ENCODE measurements at places on chromosomes 2 and 18. TPM values are rescaled to one million over a fixed set of nuclear protein-coding genes. Genes with fewer than 3 reads are reported as not detected.

SPATA3 gene
- not detected for total RNA-seq

HES6 gene
- 64.7 TPM for total RNA-seq

AFG3L2 gene
- total RNA-seq = 44.8 TPM

CD226 gene
- 0.55 TPM for total RNA-seq

CFAP210 gene
- total RNA-seq = 1.2 TPM

SLC38A11 gene
- total RNA-seq = 16.6 TPM

DNA sequence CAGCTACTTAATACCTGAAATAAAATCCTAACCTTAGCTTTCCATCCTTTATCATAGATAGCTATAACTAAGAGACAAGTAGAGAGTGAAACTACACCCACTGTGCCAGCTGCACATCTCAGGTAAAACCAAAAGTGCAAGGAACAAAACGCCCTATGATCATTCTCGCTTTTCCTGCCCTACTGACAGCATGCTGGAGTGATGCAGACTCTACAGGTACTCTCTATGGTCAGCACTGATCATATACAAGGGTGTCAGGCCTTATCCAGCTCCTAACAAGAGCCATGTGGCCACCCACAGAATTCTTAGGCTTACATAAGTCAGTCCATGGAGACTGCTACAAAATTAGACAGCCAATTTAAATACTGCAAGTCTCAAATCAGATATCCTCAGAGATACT, 45.6 kb downstream of the REV1 start:
- DNase-seq = no peak

- DNase-seq = no peak
Measured at GRCh38 chr2:68059784-68060525, 2.8 kb downstream of the C1D start.

GRCh38 chr2:240240017-240240734, 99.7 kb upstream of the OTOS start:
- DNase-seq = no peak

- no peak for DNase-seq
Measured at GRCh38 chr18:4125224-4125623, 329.9 kb downstream of the DLGAP1 start.

GRCh38 chr2:109523536-109524361, 90.0 kb downstream of the SEPTIN10 start:
- DNase-seq = no peak

DNA sequence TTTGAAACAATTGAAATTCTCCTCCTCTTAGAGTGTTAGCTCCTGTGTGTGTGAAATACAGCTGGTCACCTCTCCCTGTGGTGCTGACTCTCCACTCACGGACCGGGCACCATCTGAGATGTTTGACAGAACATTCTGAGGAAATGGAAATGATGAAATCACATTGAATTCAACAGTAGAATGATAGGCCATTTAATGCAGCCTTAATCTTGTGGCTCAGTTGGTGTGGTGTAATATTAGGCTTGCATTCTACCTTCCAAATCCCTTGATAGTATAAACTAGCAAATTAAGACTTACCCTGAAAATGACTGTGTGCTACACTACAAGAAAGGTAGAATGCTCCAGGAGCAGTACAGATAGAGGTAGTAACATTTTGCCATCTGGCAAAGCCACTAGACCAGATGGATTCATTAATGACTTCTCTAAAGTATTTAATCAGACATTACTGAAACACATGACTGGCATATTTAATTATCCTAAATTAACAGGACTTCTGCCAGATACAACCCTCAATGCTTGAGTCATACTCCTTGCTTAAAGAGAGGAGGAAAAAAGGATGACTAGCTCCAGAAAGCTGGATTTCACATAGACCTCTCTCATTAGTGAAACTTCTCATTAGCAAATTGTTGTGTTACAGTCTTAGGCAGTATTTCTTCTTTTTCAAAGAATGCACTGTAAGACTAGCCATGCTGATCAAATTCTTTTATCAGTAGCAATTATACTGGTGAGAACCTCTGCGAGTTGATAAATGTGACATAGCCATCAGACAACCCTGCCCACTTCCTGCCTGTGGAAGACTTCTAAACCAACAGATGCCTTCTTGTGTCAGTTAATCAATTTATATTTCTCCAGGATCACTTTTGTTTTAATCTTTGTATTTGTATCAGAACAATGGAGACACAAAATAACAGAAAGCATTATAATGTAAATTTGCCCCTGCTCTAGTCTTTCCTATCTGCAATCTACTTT, 80.6 kb downstream of the EML6 start:
- DNase-seq = no peak

DNA sequence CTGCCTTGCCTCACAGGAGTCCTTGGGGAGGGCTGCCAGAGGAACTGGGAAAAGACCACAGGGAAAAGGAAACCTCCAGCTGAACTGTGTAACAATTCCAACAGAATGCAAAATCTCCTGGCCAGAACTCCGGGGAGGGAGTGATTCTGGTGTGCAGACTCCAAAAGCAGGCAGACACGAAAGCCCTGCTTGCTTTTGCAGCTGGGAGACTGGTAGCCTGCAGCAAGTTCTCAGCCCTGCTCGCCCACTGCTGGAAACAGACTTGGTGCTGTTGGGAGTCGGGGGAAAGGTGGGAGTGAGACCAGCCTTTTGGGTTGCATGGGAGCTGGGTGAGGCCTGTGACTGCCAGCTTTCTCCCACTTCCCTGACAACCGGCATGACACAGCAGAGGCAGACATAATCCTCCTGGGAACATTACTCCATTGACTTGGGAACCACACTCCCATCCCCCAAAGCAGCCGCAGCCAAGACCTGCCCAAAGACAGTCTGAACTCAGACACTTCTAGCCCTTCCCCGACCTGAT, 26.0 kb upstream of the NMI start:
- no peak for DNase-seq

DNA sequence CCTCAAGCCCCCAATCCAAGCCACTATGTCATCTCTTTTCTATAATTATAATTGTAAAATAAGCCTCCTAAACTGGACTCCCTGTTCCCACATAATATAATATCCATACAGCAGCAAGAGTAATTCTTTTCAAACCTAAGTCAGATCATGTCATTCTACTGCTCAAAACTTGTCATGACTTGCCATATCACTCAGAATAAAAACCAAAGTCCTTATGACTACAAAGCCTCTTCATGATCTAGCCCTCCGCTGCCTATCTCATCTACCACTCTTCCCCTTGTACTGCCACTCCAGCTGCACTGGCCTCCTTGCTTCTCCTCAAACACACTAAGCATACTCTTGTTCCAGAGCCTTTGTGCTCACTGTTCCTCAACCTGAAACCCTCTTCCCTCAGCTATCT, 69.9 kb downstream of the MEMO1 start:
- DNase-seq = no peak

DNA sequence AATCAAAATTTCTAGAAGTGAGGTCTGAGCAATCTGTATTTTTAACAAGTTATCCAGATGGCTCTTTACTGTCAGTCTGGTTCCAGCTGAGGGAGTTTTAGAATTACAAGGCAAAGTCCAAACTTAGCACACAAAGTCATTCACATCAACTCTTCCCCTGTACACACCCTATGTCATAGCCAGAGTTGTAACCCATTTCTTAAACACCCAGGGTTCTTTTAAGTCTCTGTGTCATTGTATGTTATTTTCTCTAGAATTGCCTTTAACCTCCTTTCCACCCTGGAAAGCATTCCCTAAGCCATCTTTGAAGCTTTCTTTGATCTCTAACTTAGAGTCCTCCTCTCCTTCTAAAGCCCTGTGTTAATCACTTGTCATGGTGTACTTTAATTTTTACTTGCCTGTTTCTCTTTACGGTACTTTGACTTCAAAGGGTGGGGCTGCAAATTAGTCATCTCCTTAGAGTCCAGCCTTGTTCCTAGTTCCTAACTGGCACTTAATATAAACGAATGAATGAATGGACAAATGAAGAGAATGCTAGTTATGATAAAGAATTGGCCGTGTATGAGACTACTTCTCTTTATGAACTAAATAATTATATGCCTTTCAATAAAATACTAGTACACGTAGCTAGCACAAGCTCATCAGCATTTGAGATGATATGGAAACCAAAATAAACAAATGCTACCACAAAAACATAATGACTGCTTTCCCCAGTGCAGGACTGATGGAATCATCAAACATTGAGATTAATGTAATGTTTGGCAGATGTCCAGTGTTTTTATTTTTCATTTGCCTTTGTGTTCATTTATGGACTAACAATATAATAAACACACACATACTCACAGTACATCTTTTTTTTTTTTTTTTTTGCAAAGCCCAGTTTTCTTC, 11.9 kb upstream of the ACTR3 start:
- DNase-seq = no peak

DNA sequence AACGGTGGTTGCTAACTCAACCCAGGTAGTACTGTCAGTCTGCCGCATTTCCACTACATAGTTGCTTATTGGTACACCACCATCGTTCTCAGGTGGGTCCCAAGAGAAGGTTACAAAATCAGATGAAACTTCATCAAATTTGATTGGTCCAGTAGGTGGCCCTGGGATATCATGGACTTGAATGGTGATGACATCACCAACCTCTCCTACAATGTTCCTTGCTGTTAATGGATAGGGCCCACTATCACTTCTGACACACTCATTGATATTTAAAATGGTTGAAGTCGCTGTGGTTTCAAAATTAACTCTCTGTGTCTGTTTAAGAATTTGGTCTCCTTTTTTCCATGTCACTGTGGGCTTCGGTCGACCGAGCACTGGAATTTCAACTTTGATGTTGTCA, 94.5 kb downstream of the PLEKHA3 start:
- no peak for DNase-seq

- DNase-seq = no peak
Measured at GRCh38 chr18:49707599-49707998, 105.7 kb downstream of the ACAA2 start.

- DNase-seq = no peak
Measured at GRCh38 chr18:9330419-9330818, 4.2 kb upstream of the TWSG1 start.

DNA sequence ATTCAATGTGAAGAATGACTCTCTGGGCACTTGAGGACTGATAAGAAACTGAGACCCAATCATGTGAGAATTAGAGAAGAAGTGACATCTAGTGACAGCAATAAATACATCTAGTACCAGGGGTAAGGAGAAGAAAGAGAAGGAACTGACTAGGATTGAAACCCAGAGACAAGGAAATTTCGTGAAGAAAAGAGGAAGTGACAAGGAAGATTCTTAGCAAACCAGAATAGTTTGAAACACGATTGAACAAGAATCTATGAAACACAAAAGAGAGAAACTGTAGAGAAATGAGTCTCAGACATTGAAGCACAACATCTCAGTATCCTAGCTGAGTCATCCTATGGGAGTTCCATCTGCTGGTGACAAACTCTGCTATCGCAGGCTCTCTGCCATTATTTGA, 571.9 kb upstream of the PKDCC start:
- no peak for DNase-seq

DNA sequence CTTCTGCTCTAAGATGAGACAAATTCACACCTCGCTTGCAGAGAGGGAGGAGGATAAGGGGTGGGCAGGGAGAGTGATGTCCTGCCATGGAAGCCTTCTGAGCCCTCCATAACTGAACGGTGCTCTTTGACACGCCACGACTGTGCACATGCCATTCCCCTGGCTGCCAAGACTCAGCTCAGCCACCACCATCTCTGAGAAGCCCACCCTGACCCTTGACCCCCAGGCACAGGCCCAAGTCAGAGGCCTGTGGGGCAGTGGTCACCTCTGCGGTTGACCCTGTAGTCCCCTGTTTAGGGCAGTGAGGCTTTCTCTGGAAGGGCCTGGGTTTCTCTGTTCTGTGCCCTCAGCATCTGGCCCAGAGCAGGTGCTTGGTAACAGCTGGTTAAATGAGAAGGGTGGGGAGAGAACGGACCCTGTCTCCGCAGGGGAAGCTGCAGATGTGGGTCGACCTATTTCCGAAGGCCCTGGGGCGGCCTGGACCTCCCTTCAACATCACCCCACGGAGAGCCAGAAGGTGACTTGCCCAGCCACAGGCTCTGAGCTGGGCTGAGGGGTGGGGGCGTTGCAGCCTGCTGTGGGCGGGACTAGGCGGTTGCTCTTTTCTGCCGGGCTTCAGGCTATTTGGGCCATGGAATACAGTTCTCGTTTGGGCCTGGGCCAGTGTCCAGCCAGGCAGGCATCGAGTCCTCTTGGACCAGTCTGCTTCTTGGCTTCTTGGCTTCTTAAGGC, 215.1 kb downstream of the DYSF start:
- no peak for DNase-seq

DNA sequence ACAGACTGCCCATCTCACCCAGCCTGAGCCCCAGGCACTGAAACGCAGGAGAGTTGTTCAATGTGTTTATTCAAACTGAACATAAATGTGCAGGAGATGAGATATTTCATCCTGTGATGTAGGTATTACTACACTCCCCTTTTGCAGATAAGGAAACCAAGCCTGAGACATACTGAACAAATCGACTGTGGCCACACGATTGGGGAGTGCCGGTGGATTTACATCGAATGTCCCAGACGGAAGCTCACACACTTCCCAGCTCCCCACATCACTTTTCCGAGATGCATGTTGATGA, 94.8 kb upstream of the ALKAL2 start:
- DNase-seq = no peak

DNA sequence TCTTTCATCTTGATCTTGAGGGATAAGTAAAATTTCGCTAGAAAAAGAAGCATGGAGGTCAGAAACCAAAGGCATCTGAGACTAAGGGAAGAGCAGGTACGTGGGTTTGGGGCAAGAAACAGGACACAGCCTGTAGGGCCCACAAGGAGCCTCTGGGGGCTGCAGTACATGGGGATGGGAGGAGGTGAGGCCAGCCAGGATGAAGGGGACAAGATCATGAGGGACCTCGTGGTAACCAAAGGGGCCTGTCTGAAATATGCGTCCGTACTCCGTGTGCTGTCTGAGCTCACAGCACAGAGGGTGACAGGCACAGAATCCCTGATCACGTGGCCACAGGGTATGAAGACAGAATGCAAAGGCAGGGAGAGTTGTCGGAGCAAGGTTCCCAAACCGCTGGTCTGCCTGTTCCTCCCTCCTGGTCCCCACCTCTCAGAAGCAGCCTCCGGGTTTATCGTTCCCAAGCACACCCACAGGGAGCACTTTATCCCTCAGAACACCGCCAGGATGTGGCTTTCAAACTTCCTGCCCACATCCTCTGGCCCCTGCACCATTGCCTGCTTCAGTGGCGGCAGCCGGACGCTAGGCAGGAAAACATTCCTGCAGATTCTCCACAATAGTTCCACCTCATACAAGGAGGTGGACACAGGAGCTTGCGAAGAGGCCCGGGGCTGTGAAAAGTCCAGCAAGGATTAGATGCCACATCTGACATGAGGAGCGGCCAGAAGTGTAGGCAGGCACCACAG, 12.0 kb downstream of the TMEM163 start:
- DNase-seq = no peak

DNA sequence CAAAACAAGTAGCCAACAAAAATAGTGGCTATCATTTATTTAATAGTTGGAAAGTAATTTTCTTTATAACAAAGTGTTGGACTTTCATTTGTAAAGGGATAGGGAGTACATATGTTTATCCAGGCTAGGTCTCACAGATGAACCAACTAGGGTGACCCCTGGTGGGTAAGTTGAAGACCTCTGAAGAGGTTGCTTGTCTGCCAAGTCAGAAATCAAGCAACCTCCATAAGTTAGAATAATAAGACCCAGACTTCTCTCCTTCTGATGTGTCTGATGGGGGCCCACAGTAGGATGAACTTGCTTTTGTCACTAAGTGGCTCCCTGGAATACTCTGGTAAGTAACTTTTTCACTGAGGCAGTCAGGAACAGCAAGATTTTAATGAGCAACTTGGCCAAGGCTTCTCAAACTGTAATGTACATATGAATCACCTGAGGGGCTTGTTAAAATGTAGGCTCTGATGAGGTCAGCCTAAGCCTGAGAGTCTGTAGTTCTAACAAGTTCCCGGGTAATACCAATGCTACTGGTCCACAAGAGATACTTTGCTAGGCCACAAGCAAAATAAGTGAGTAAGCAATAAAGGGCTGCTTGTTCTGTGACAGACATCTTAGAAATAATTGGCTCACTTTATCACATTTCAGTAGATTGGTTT, 319.6 kb downstream of the PIK3C3 start:
- no peak for DNase-seq
